Activated CD4-positive, alpha-beta memory T cell treated with anti-CD3 and anti-CD28 coated beads, Interleukin-2, amount 10 ng/mL, durations not matched to agents 7 days and 5 days (primary cell): ENCODE measurements at places on chromosomes 13 and 19. TPM values are rescaled to one million over a fixed set of nuclear protein-coding genes. Genes with fewer than 3 reads are reported as not detected.

GRCh38 chr19:45508861-45509691, 1.8 kb downstream of the VASP start:
- DNase-seq: peak; percentile 71

DNA sequence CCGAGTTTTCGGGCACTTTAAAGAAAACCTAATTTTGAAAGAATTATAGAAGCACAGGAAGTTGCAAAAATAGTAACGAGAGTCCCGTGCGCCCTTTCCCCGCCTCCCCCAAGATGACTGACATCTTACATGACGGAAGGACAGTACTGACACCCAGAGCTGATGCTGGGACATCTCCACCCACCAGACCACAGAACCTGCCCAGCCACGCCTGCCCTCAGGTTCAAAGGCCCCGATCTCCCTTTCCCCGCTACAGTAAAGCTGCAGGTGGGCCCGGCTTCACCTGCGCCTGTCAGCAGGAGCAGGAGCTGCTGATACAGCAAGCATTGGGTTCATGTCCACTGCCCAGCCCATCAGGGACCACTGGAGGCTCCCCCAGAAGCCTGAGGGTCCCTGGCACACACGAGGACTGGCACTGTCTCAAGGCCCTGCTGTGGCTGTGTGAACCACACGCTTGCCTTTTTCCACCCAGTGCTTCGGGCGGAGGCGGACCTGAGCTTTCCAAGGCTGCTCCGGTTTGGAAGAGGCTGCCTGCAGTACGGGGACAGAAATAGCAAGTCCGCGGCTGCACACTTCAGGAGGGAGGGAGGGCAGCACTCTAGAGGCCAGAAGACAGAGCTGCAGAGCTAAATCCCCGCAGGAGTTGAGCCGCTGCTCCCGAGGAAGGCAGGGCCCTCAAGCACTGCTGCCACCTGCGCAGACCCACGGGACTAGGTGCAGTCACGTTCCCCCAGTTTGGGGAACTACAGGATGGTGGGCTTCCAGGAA, 8.7 kb downstream of the MAP2K2 start:
- DNase-seq: peak; percentile 82

GRCh38 chr13:44932171-44932849, 57.0 kb downstream of the NUFIP1 start:
- DNase-seq: no peak

DNA sequence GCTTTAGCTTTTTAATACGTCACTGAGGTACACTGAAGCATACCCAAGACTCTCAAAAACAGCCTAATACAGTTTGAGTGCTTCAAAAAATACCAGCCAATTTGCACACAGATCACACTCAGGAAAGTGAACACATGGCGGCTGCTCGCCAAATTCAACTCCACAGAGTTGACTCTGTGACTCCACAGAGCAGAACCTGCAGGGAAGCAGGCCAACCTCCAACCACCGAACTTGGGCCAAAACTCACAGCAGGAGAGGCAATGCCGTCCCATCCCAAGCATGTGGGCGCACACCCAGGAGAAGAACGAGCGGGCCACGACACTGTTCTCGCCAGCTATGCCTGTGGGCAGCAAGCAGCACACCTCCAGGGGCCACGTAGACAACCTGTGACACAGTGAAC, 21.1 kb downstream of the ELL start:
- no peak for DNase-seq

- peak; percentile 93 for DNase-seq
Measured at GRCh38 chr19:38506723-38507550, 73.4 kb downstream of the RYR1 start.

The DYRK1B gene
- 14.2 TPM for total RNA-seq
